ENCODE measurements at places on chromosomes 1 and 21.

- DNase-seq = no peak
Measured at GRCh38 chr1:203756036-203756435, 8.9 kb upstream of the LAX1 start.

GRCh38 chr1:227167276-227168101, 150.8 kb downstream of the CDC42BPA start:
- no peak for DNase-seq

DNA sequence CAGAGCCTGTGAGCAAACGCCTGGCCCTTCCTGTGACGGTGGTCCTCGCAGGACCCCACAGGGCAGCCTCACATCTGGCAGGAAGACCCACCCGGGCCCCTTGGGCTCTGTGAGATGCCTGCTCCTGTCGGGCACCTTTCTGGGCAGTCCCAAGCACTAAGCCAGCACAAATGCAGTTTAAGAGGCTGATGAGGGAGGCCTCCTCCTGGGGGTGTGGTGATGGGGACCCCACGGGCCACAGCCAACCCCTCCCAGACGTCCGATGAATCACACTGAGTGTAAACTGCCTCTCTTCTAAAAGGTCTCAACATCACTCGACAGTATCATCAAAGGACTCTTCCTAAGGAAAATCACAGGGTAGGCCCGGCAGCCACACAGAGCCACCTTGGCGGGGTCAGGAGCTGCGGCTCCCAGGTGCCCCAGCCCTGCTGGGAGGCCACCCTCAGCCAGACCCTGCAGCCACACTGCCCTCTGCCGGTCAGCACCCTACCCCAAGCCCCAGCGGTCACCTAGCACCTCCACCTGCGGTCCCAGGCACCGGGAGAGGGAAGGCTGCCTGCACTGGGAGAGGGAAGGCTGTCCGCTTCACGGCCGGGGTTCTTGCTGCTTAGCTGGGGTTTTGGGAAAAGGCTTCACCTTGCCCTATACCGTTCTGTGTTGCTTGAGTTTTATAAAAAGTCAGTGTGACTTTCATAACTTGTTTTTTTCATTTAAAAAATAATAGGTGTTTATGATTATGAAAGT, 3.9 kb upstream of the PRKCZ start:
- DNase-seq = no peak

DNA sequence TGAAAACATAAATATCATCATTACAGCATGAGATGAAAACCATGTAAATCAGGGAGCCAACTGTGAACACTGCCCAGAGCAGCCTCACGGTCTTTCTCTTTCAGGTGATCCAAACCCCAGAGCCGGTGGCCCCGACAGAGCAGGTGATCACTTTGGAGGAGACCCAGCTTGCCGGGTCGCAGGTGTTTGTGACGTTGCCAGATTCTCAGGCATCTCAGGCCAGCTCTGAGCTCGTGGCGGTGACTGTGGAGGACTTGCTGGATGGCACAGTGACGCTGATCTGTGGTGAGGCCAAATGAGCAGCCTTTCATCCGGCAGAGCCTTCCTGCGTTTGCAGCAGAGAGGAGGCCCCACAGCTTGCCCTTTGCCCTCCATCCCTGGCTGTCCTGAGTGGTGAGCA, 37.2 kb upstream of the EPHA8 start:
- DNase-seq = no peak

GRCh38 chr1:177185209-177185608, 14.5 kb downstream of the BRINP2 start:
- DNase-seq = no peak

DNA sequence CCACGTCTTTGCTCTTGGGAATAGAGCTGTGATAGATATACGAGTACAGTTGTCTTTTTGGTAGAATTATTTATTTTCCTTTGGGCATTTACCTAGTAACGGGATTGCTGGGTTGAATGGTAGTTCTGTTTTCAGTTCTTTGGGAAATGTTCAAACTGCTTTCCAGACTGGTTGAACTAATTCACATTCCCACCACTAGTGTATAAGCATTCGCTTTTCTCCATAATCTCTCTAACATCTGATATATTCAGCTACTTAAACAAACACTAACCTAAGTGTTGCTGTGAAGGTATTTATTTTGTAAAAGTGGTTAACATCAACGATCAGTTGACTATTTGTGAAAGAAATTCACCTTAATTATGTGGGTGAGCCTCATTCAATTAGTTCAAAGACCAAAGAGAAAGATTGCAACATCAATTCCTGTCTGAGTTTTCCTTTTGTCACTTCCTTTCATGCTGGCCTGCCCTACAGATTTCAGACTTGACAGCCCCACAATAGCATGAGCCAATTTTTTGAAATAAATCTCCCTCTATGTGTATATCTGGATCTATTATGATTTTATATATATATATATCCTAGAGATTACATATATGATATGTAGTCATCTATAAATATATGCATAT, 26.7 kb upstream of the DUSP10 start:
- no peak for DNase-seq

All from KG1 (cell line).